ENCODE measurements at places on chromosomes 12 and 14. TPM values are rescaled to one million over a fixed set of nuclear protein-coding genes. Genes with fewer than 3 reads are reported as not detected.

Gene ZNF839
- 6.7 TPM for total RNA-seq

Gene MUCL1
- total RNA-seq: not detected

Gene SP7
- not detected for total RNA-seq

Gene SRRM4
- total RNA-seq: not detected

Gene PARPBP
- 15.3 TPM for total RNA-seq

Gene PSMD9
- 126 TPM for total RNA-seq

Gene VWF
- 1,224 TPM for total RNA-seq

Gene TCTN2
- 8.5 TPM for total RNA-seq

Gene FSCB
- not detected for total RNA-seq

Gene TRPV4
- 0.75 TPM for total RNA-seq

Gene AJUBA
- total RNA-seq: 40.2 TPM

Gene OTUB2
- 0.81 TPM for total RNA-seq

Gene AKAP3
- total RNA-seq: 0.47 TPM

Gene TPH2
- total RNA-seq: not detected

Gene INHBC
- total RNA-seq: not detected

Gene FICD
- 7.2 TPM for total RNA-seq

Gene KDM2B
- 19.4 TPM for total RNA-seq

Gene USP30
- 4.3 TPM for total RNA-seq

Gene SUSD6
- total RNA-seq: 14.2 TPM

Gene PLD4
- under 0.01 TPM for total RNA-seq

Gene C12orf76
- 15.6 TPM for total RNA-seq

Gene ADAM21
- 0.18 TPM for total RNA-seq

Gene FBXO34
- 20.5 TPM for total RNA-seq
